ENCODE measurements at places on chromosomes 7 and 10.

DNA sequence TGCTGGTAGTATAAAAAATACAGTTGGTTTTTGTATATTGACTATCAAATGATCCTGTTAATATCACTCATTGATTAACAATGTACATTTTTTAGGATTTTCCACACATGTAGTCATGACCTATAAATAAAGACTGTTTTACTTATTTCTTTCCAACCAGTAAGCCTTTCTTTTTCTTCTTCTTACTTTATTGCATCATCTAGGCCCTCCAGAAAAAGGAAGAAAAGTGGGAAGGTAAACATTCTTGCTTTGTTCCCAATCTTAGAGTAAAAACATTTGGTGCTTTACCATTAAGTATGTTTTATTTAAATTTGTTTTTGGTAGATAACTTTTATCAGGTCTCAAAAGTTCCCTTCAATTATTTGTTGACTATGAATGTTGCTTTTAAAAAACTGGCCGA lies 47.1 kb upstream of the CCNY start:
- no peak for DNase-seq

DNA sequence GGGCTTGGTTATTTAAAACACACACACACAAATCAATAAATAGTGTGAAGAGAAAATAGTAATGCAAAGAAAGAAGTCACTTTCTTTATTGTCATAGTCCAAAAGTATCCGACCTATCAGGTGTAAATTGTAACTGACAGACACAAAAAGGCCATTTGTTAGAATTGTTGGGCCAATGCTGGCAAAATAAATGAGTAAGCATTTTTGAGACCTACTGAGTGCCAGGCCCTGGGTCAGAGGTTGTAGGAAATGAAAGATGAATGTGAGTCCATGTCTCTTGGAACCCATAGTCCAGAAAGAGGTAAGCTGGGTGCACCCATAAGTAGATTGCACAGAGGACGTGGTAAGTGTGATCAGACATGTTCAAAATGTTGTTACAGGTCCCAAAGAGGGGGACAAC lies 13.5 kb upstream of the EGR2 start:
- no peak for DNase-seq

DNA sequence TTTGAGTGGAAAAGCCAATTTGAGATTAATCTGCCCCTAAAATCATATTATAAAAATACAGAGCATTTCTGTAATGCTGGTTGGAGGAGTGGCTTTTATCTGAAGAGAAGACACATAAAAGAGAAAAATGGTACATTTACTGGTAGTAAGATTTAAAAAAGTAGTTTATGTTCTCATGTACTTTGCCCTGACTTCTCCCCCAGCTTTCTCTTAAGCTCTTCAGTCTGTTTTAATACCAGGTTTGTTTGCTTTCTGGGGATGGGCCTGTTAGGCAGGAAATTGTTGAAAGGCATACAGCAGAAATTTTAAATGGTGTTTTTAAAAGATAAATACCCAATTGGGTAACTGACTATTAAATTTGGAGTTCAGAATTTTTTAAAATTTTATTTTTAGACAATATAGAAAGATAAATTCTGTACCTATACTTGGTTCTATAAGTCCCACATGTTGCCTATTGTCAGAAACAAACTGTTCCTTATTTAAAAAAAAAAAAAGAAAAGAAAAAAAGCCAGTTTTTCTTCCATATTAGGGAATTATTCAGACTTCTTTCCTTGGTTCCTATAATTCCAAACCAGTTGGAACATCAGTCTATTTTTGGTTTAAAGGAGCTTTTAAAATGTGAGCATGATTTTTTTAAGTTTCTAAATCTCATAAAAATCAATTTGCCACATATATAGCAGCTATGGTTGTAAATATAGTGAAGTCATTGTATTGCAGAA lies 136.6 kb downstream of the ARID5B start:
- no peak for DNase-seq

- DNase-seq, result no peak
Measured at GRCh38 chr7:6268907-6269306, 3.5 kb downstream of the CYTH3 start.

GRCh38 chr10:55058800-55059199 lies 257.8 kb upstream of the PCDH15 start:
- no peak for DNase-seq

GRCh38 chr7:127678337-127678736 lies 26.3 kb downstream of the SND1 start:
- no peak for DNase-seq

DNA sequence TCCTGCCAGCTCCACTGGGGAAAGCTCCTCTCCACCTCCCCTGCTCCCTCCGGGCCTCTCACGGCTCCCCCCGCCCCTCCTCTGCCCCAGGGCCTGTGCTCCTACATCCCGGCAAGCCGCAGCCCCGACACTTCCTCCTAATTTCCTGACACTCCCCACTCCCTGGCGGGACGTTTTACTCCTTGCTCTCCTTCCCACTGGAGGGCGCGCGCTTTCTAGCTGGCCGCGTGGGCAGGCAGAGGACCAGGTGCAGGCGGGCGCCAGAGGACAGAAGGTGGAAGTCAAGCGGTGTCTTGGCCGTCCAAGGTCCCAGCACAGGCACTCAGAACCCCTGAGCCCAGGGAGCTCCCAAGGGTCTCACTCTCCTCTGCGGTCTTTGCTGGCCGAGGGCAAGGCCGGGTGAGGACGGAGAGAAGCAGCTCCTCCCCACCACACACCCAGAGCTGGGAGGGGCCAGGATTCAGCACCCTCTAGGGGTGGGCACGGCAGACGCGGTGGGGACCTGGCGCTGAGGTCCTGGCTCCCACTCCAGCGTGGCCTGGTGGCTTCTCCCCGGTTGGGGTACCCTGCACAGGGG lies 19.1 kb downstream of the ADAM8 start:
- peak; percentile 18 for DNase-seq

DNA sequence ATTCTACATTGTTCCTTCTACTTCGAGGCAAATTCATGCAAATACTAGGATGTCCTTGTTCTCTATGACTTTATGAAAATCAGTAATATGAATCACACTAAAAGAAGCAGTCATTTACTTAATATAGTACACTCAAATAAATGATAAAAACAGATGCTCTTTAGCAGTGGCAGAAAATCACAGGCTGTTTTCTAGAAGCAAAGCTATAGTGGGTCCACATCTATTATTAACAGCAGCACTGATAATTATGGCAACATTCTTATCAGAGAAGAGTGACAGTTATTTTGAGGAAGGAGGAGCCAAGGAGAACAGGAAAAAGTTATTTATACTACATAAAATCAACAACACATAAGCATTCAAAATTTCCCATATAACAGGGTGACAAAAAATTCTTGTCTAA lies 16.5 kb downstream of the KIF5B start:
- no peak for DNase-seq

GRCh38 chr7:9709216-9709615 lies 1264.5 kb upstream of the PHF14 start:
- no peak for DNase-seq

- DNase-seq, result no peak
Measured at GRCh38 chr10:132189016-132189415, 2.3 kb downstream of the DPYSL4 start.

- DNase-seq, result no peak
Measured at GRCh38 chr7:156192921-156193320, 380.7 kb upstream of the SHH start.

DNA sequence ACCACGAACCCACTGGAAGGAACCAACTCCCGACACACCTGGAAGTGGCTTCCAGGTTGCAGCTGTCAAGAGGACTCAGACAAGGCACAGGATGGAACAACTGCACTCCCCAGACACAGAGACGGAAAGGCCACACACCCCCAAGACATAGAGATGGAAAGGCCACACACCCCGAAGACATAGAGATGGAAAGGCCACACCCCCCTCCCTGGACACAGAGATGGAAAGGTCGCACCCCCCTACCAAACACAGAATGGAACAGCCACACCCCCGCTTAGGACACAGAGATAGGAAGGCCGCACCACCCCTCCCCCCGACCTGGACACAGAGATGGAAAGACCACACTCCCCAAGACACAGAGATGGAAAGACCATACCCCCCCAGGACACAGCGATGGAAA lies 7.6 kb downstream of the ZNF511 start:
- no peak for DNase-seq

- DNase-seq, result peak; percentile 26
Measured at GRCh38 chr7:87058744-87059524, 520 bp downstream of the ELAPOR2 start.

DNA sequence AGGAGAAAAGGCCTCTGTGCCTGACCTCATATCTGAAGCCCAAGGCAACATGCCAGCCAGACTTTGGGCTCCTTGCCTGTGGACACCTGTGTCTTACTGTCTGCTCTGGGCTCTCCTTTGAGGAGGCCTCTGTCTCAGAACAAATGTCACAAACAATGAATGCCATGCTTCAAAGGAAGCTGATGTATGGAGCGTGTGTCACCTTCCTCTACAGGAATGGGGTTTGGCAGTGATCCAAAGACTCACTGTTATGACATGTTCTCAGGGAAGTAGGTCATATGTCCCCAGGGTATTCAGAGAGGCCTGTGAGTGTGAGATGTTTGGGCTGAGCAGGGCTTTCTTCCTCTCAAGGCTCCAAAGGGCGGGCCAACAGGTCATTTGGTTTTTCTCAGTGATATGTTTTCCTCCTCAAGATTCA lies 38.4 kb downstream of the PTPRE start:
- DNase-seq, result no peak

DNA sequence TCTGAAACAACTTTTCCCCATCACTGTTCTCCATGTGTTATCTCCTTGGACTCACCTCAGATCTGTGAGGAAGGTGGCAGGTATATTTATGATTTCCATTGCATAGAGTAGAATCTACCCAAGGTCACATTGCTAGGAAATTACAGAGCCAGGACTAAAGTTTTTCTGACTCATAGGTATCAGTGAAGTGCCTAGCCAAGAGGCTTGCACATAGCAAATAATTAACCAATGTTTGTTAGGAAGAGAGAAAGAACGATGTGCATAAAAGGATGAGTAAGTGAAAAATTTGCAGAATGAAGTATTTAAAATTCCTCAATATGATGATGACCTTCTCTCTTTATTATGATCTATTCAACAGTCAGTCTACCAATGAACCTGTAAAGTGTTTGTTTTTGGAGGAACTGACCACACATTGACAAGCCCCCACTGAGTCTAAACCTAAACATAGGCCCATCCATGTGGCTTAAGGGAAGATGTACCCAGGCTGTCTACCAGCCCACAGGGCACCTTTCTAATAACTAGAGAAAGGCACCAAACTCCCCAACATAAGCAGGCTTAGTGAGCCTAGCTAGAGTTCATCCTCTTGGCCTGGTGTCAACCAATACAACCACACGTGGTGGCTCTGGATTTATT lies 252.9 kb upstream of the ZMIZ1 start:
- DNase-seq, result no peak

- no peak for DNase-seq
Measured at GRCh38 chr10:3999642-4000041, 214.6 kb upstream of the KLF6 start.

DNA sequence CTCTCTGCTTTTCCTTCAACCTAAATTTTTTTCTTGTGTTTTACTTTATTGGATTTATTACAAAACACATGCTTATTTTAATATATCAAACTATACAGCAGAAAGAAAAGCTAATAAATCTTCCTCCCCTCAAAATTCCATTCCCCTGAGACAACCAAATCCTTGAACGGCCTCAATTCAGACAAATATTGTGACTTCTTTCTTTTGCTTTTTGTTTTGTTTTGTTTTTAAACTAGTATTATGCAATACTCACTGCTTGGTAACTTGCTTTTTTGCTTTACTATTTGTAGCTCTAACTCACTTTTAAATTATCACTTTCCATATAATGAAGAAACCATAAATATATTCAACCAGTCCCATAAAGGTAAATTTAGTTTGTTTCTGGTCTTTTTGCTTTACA lies 59.4 kb upstream of the CDK1 start:
- DNase-seq, result no peak

GRCh38 chr7:4144172-4144701 lies 537.9 kb upstream of the FOXK1 start:
- no peak for DNase-seq

- DNase-seq, result no peak
Measured at GRCh38 chr7:155293721-155294510, 3.8 kb upstream of the INSIG1 start.

GRCh38 chr10:4847561-4848355 lies 21.8 kb downstream of the AKR1E2 start:
- DNase-seq, result no peak

DNA sequence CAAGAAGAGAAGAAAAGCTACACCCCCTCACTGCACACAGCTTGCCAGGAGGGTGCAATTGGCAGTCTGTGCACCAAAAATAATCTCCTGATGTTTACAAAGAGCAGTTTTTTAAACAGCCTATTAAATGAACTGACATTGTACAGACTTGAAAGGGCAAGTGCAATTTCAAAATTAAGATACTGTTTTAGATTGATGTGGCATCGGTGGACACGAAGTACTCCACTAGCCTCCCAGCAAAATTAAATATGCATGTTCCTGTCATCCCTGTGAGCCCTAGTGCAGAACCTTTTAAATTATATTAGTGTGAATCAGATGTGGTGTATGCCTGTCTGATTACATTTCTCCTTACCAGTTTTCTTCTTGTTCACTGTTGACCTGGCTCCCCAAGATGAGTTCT lies 87.9 kb downstream of the WIPF3 start:
- DNase-seq, result no peak

DNA sequence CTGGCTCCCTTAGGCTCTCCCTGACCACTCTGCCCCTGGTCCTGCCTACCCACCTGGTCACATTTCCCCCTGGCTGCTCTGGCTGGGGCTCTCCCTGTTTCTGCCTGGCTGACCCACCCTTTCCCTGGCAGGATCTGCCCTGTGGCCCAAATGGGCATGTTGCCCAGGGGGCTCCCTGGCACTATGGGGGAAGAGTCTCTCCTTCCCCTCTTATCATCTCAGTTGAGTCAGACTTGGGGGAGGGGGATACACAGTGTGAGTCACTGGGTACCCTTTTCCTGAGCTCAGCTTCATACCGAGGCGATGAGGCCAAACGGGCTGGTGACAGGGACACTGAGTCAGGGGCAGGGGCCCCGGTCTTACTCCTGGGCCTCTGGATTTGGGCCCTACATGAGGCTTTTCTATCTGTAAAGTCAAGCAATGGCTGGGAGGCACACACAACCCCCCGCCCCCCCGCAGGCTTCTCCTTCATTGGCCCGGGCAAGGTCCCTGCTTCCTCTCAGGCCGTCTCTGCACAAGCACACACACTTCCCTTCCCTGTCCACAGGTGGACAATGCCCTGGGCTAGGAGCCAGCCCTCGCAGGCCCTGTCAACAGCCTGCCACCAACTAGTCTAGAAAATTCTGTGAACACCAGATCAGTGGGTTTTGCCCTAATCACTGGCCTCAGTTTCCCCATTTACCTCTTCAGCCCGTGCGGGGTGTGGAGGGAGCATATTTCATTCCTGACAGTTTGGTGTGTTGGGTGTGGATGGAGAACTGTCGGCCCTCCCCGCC lies 627 bp upstream of the FLNC start:
- DNase-seq, result no peak

GRCh38 chr7:113464096-113464855 lies 345.9 kb upstream of the SMIM30 start:
- no peak for DNase-seq

GRCh38 chr10:105071980-105072379 lies 430.9 kb downstream of the SORCS3 start:
- no peak for DNase-seq

DNA sequence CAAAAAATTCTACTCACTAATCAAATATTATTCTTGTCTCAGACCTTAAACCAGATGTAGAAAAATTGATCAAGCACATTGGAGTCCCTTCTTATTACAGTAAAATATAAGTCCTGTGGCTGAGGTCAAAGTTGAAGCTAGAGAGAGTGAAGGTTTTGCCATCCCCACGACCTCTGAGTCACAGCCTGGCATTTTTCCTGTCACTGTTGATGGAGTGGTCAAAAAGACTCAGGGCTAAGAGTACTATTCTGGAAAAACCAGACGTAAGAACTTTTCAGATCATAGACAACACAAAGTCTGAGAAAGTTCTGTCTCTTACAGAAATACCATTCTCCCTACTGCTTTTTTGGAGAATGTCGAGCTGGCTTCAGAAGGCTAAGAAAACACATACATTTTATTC lies 323.7 kb upstream of the ANKRD30A start:
- no peak for DNase-seq

All from substantia nigra (tissue), 51 donors.